ENCODE measurements at places on chromosomes 2 and 18. TPM values are rescaled to one million over a fixed set of nuclear protein-coding genes. Genes with fewer than 3 reads are reported as not detected.

- DNase-seq, result no peak
Measured at GRCh38 chr2:15242936-15243461, 318.1 kb downstream of the NBAS start.

GRCh38 chr2:147553775-147554271 lies 291.0 kb upstream of the ACVR2A start:
- no peak for DNase-seq

DNA sequence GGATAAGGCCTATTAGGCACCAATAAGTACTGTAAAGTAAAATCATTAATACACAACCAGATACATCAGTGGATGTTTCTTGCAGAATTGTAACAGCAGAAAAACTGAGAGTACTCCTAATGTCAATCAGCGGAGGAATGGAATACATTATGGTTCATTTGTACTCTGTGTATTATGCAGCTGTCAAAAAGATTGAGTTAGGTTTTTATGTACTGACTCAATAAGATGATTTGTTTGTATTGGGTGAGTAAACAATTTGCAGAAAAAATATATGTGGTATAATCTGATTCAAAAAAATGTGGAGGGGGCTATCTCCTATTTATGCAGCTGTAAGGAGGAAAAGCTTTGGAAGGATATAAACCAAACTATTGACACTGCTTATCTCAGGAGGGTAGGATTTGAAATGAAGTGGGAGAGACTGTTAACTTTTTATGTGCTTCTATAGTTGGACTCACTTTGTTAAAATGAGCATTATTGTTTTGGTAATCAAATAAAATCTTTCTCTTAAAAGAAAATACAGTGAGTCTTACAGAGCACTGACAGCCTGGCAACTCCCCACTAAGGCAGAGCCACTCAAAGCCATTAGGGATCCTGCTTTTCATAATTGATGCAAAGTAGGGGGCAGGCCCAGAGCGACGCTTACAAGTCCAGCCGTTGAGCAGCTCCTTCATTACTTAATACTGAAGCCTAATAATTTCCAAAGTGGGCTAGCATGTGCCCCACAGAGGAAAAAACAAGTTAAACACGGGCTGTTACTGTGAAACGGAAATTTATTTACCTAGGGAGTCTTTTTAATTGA lies 168.8 kb downstream of the PHLPP1 start:
- no peak for DNase-seq

DNA sequence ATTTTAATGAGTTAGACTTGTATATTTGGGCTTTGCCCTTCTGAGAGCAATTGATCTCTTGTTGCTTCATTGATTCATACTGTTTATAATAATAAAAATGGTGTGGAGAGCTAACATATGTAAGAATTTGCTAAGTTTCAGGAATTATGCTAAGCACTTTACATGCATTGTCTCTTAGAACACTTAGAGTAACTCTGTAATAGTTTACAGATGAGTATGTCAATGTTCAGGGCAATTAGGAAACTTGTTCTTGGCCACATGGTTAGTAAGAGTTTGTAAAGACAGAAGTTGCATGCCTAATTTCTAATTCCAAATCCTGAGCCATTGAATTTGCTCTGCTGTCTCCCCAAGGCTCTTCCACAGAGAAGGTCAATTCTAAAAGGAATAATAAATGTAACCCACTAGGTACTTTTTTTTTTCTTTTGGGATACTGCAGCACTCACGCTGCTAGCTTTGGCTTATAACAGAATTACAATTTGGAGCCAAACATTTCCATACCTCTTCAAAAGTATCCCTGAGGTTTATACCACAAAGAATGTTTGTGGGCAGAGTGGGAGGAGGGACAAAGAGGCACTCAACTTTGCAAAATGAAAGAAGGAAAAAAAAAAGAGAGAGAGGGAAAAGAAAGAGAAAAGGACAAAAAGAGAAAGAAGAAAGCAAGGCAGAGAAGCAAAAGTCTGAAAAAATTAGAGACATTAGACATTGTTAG lies 232.4 kb downstream of the CALCRL start:
- DNase-seq, result no peak

DNA sequence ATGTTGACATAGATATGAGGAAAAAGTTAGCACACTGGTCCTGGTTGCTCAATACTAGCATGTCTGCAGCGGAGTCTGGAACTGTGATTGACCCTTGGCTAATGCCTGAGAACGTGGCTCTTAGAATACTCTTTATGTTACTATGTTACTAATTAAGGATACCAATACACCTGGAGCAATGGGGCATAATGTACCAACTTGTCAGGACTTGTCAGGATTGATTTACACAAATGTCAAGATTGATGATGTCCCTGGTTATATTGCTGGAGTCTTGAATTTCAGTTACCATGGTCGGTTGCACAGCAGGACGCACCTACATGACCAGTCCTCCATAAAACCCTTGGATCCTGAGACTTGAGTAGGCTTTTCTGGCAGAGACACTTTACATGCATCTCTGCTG lies 810.9 kb downstream of the CPS1 start:
- DNase-seq, result no peak

GRCh38 chr2:175606010-175606841 lies 395.8 kb downstream of the LNPK start:
- DNase-seq, result peak; percentile 63

DNA sequence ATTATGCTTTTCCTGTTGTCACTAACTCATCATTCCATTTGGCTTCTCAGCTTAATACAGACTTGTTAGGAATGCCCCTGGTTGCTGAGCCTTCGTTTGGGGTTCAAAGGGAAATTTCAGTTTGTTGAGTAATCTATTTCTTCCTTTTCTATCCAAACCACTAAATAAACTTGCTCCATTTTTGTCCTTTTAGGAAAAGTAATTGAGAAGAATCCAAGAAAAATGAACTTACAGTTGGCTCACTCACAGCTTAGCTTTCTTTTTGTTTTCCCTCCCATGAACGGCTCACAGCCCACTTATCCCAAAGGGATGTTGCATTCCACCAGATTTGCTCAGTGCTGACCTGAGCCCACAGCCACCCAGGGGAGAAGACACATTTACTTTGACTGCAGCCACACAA lies 73.9 kb downstream of the SOX11 start:
- DNase-seq, result no peak

DNA sequence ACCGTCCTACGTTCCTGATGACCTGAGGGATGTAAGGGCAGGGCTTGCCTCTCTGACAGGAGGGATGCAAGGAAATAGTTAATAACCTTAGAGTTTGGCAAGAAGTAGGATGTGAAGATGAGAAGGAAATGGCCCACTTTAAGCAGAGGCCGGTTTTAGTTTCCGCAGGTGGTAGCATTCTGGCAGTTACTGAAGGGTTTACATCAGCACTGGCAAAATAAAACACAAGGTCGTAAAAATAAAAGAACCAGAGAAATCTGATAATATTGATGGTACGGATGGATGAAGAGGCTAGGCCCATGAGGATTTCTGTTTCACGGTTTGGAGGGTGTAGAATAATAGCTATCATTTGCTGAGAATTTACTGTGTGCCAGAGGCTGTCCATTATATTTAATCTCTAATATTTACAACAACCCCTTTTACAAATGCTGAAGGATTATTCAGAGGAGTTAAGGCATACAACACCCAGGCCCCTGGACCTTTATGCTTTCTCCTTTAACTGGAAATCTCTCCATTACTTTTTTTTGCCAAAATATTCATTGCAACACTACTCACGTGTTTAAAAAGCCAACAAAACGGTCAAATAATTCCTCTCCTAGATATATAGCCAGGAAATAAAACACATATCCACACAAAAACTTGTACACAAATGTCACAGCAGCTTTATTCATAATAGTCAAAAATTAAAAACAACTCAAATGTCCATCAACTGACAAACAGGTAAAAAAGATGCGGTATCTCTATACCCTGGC lies 28.5 kb downstream of the DAPL1 start:
- DNase-seq, result no peak

DNA sequence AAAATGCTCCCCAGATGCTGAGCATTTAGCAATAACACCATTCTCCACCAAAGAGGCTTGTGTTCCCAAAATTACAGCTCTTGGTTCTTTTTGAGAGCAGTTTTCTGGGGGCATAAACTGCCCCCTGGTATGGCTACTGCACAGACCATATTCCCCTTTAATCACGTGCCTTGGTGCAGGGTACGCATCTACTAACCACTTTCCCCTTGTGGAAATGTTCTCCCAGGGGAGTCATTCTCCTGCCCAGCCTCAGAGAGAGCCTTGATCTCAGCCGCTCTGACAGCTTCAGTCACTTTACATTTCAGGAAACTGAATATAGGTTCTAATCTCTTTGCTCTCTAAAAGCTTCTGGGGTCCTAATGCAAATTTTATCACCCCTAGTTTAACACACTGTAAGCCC lies 44.7 kb upstream of the EML6 start:
- DNase-seq, result no peak

DNA sequence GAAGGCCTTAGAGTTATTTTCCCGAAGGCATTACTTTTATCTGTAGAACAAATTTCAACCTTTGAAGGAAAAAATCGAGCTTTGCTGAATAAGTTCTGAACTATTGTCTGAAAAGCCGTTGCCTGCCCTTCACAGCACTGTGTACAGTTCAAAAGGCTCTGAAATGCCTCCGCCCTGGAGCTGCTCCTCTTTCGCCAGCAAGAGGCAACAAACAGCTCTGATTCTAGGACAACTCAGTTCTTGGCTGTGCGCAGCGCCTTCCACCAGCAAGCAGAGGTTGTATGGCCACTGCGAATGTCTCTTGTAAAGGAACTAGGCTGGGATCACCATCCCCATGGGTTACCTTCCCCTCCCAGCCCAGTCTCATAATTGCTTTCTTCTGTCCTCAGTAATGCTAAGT lies 308.5 kb downstream of the GBX2 start:
- no peak for DNase-seq

- no peak for DNase-seq
Measured at GRCh38 chr2:161915121-161915520, 158.9 kb downstream of the DPP4 start.

GRCh38 chr2:145815933-145816332 lies 1296.0 kb upstream of the ZEB2 start:
- DNase-seq, result no peak

DNA sequence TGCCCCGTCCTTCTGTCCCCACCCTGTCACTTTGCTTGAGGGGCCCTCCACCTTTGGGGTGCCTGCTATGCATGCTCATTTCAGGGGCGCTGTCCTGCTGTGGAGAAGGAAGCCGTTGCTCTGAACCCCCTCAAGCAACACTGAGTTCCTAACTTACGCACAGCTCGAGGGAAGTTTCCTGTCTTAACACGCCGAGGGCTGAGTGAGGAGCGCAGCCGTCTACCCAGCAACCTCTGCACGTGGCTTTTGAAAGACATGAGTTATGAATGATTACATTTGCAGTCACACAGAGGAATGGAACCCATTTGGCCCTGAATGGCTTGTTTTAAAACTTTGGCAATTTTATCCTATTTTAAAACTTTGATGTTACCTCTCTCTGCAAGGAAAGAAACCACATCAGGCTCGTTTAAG lies 14.0 kb downstream of the RAMP1 start:
- DNase-seq, result no peak

DNA sequence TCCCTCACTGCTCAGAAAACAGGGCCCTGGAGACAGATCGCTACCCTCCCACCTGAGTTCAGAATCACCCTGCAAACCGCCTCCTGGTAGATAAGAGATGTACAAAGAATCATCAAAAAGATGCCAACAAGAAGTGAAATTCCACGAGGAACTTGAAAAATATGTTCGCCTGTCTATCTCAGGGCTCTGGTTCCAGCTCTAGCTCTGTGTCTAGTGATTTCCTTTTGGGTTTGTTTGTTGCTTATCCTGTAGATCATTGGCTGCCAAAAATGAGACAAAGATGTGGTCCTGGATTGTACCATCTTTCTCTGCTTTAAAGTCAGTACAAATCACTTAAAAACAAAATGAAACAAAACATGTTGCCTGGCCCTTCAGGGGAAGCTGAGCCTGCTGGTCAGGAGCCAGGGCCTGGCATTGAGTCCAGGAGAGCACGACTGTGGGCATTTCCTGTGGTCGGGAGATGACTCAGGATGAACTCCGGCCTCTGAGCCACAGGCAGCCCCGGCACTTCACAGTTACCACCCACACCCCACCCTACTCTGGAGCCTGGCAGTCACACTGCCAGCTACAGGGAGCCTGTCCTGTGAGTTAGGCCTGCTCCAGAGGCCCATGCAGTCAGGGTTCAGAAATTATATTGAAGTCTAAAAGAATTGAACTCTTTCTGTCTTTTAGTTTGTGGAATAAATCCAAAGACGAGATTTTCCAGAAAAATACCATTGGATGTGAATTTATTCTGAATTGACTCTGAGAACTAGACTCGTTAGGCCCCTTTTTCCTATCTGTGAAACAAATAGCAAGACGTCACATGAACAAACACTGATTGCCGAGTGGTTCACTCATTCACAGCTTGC lies 8.0 kb upstream of the ITGB6 start:
- DNase-seq, result no peak

GRCh38 chr2:129499747-129500146 lies 479.7 kb upstream of the RAB6C start:
- no peak for DNase-seq

Gene LCT
- total RNA-seq, result 1.5 TPM

Gene PRLH
- not detected for total RNA-seq

Gene SIX3
- total RNA-seq, result not detected

Gene GPR39
- 26.8 TPM for total RNA-seq

Gene UGT1A5
- total RNA-seq, result 1.2 TPM

Gene DYSF
- total RNA-seq, result 1.7 TPM

Data from Caco-2 (cell line).